ENCODE measurements at places on chromosomes 12 and 14. TPM values are rescaled to one million over a fixed set of nuclear protein-coding genes. Genes with fewer than 3 reads are reported as not detected.

DNA sequence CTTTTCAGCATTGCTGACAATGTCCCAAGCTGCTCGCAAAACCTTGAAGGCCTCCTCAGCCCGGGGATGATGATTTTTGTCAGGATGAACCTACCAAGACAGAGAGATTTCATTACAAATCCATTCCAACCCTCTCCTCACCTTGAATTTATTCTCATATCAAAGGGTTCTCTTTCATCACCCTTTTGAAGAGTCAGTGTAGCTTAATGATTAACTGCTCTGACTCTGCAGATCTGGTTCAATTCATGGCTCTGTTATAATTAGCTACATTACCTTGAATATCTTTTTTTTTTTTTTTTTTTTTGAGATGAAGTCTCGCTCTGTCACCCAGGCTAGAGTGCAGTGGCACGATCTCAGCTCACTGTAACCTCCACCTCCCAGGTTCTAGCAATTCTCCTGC lies 5.6 kb downstream of the ORMDL2 start:
- no peak for DNase-seq

Gene KCNA5
- 1.4 TPM for total RNA-seq

GRCh38 chr12:108950991-108951739 lies 69.7 kb downstream of the SVOP start:
- DNase-seq = peak; percentile 72

DNA sequence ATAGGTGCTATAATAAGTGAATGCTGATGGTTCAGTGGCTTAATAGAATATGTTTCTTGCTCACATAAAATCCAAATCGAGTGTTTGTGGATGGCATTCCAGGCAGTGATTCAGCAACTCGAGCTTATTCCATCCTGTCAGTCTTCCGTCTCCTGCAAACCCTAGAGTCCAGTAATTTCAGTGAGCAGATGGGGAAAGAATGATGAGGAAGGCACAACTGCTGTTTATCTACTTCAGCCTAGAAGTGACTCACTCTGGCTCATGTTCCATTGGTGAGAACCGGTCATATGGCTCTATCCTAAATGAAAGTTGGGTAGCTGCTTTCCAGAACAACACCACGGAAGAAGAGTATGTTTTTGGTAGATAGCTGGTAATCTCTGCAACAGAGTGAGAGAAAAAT lies 421.8 kb upstream of the PDE3A start:
- DNase-seq = no peak

- DNase-seq = no peak
Measured at GRCh38 chr14:29803045-29803444, 124.6 kb downstream of the PRKD1 start.

Gene TPH2
- total RNA-seq = not detected

Gene WNT5B
- total RNA-seq = 12.4 TPM

Gene HCAR2
- total RNA-seq = not detected

GRCh38 chr12:43169115-43169681 lies 382.8 kb downstream of the ADAMTS20 start:
- DNase-seq = no peak

DNA sequence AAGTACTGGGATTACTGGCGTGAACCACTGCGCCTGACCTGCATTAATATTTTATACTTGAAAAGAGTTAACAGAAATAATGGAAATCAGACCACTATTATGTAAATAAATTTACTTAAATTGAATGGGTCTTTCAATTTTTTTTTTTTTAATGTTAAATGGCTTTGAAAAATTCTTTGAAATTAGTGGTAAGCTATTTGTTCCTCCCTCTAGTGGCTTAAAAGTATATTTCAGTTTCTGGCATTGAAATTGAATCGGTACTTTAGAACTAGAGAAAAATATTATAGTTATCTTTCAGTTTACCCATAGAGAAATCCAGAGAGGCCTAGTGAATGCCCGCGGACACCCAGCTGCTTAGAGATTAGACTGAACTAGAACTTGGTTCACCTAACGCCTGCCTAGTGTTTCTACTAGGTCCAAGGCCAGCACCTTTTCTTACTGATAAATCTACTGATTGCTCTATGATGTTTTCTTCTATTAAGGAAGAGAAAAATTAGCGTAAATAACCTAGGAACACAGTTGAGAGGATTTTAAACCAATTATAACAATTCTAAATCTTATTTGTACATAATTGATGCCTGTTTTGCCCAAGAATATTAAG lies 106.5 kb downstream of the EML1 start:
- DNase-seq = no peak

Gene FAM216A
- total RNA-seq = 10.6 TPM

- DNase-seq = peak; percentile 74
Measured at GRCh38 chr12:26122681-26123481, 2.0 kb downstream of the BHLHE41 start.

DNA sequence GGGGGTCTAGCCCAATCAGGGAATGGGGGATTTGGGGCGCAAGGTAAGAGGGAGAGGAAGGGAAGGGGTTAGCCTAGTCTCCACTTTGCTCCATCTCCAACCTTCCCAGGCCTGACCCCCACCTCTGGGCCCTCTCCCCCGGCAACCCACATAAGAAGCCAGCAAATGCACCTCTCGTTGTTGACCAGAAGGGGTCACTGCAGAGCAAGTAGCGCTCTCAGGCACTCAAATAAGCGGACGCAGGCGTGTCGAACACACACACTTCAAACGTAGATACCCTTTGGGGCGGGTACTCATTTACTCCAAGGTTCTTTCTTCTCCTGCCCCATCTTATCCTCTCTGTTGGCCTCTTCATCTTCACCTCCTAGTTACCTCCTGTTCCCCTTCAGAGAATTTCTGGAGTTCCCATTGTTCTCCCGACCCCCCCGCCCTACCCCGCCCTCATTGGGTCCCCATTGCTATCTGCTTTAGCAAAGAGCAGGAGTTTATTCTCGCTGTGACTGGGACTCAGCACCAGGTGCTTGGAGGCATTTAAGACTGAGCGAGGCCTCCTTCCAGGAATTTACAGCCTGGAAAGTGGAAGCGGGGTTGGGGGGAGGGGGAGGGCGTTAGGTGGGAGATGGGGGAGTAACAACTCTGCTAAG lies 1.5 kb upstream of the SRRM4 start:
- DNase-seq = no peak

GRCh38 chr12:27553941-27554340 lies 29.9 kb downstream of the PPFIBP1 start:
- DNase-seq = no peak

GRCh38 chr12:101115326-101115725 lies 94.7 kb downstream of the SLC5A8 start:
- DNase-seq = no peak

- DNase-seq = no peak
Measured at GRCh38 chr12:93453633-93454032, 11.9 kb upstream of the UBE2N start.

- DNase-seq = no peak
Measured at GRCh38 chr12:128829861-128830504, 6.2 kb upstream of the SLC15A4 start.

Gene RDH5
- 8.9 TPM for total RNA-seq

GRCh38 chr14:47919997-47920396 lies 244.6 kb upstream of the MDGA2 start:
- no peak for DNase-seq

All from ovary (tissue), 10 donors.